ENCODE measurements at places on chromosomes 2 and 18. TPM values are rescaled to one million over a fixed set of nuclear protein-coding genes. Genes with fewer than 3 reads are reported as not detected.

Gene NDC80
- 21.2 TPM for total RNA-seq

GRCh38 chr2:85091838-85092237 lies 41.4 kb upstream of the TCF7L1 start:
- DNase-seq, result no peak

- no peak for DNase-seq
Observed at GRCh38 chr18:51651761-51652160, 454.3 kb upstream of the MEX3C start.

- DNase-seq, result no peak
Observed at GRCh38 chr2:29706171-29706720, 215.1 kb downstream of the ALK start.

GRCh38 chr2:104412384-104412783 lies 441.5 kb upstream of the POU3F3 start:
- DNase-seq, result no peak

DNA sequence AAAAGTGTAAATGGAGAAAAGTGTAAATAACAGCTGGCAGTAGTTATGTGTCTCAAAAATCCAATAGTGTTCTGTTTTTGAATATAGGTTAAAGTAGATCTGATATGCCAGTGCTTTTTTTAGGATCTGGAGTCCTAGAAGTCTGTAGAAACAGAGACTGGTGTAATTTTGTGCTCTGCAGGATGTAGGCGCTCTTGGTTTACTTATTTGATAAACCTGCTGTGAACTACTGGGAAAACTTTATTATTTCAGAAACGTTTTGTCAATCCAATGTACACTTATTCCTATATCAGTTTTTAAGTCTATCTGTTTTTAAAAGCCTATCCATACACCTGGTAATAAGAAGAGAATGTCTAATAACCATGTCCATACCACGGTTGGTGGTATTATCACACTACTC lies 530.8 kb upstream of the ZNF804A start:
- no peak for DNase-seq

GRCh38 chr2:16650287-16651249 lies 15.1 kb downstream of the CYRIA start:
- no peak for DNase-seq

- no peak for DNase-seq
Observed at GRCh38 chr18:58674863-58675472, 3.7 kb downstream of the MALT1 start.

Gene NEU4
- total RNA-seq, result not detected

DNA sequence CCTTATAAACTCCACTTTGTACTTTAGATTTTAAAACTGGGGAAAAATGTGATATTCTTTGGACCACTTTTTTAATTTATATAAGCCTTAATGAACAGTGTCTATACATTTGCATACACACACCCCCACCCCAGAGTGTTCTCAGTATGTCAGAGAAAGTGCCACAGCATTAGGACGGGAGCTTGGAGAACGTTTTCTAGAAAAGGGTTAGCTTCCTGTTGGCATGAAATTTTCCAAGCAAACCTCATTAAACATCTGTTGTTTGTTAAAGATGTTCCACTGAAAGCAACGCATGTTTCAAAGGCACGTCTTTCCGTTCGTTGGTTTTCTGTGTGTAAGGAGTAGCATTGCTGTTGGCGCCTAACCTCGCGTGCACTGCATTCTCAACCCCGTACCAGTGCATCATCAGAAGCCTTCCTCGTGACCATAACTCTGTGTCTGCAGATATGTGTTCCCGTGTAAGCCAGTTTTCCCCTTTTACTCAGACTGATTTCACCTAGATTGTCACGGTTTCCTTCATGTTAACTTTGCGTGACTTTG lies 228.5 kb downstream of the ALPK2 start:
- DNase-seq, result no peak

DNA sequence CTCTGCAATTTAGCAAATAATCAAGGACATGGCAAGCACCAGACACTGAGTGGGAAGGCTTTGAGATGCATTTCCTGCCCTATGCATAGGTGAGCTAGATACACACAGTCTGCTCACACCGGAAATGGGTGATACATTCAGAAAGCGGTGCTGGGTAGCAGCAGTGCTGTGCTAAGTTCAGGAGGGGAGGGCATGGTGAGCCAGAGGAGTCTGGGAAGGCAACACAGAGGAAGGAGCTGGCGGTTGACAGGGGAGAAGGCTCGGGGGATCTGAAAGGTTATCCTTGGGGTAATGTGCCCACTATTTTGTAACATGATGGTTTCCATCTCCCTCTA lies 57.4 kb upstream of the EPAS1 start:
- no peak for DNase-seq

DNA sequence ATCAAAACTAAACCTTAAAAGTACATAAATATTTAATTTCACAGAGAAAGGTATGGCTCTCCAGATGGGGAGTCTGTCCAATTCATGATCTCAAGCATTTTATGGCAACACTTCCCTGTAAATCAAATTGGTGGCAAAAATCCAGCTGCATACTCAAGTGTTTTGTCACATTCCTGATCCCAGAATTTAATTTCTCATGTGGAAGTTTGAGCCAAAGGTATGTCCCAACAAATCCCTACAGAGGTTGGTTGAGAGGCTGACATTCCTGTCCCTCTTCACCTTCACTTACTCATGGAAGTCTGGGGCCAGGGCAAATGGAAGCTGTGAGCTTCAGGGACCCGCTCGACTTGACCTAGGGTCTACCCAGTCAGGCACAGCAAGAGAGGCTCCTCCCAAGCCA lies 17.7 kb downstream of the KLF7 start:
- DNase-seq, result no peak

DNA sequence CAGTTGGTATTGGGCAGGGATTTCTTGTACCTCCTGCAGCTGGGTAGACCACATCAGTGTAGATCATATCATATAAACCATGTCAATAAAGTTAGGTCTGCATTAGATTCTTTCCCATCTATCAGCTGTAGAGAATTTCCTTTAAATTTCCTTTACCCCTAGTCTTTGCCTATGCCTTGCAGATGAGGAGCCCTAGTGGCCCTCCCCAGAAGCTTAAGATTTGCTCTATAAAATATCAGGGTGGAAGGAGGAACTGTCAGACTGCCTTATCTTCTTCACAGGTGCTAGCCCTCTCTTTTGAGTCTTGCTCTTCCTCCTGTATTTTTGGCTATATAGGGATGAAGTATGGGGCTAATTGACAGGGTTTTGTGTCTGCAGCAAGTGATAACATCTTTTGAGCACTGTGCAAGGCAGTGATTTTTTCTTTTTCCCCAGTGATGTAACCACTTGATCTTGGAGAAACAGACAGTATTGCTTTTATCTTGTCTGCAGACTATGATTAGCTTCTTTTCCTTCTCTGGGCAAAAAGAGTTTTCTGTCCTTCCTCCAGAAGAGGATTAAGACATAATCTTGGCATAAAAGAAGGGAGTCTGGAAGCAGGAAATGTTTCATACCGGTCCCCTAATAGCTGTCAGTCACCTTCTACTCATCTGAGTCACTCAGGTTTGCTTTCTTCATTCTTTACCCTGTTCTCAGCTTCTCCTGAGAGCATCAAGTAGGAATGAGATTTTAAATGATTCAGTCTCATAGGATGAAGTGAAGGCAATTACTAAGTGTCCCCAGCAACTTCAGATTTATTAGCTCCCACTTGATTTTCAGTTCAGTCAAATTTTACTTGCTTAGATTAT lies 286.4 kb downstream of the CDH19 start:
- DNase-seq, result no peak

DNA sequence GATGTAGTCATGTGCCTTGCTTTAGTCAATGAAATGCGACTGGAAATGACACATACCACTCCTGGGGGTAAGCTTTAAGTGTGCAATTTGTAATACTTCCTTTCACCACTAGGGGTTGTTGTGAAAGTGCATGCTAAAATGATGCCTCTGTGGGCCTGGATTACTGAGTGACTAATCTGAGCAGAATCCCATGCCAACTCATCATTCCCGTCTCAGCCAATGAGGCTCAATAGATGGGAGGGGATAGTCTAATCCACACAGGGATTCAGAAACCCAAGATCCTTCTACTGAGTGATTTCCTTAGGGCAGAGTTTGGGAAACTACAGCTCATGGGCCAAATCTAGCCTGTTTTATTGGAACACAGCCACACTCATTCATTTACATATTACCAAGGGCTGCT lies 54.0 kb downstream of the HRH4 start:
- no peak for DNase-seq

GRCh38 chr2:6355886-6356761 lies 509.6 kb downstream of the CMPK2 start:
- DNase-seq, result no peak

- no peak for DNase-seq
Observed at GRCh38 chr2:42090216-42090615, 42.4 kb downstream of the PKDCC start.

Gene SERPINB11
- total RNA-seq, result not detected

Gene PTPN18
- total RNA-seq, result 65.6 TPM

Gene ARPC2
- 157 TPM for total RNA-seq

- DNase-seq, result no peak
Observed at GRCh38 chr2:74944987-74945787, 13.3 kb upstream of the POLE4 start.

DNA sequence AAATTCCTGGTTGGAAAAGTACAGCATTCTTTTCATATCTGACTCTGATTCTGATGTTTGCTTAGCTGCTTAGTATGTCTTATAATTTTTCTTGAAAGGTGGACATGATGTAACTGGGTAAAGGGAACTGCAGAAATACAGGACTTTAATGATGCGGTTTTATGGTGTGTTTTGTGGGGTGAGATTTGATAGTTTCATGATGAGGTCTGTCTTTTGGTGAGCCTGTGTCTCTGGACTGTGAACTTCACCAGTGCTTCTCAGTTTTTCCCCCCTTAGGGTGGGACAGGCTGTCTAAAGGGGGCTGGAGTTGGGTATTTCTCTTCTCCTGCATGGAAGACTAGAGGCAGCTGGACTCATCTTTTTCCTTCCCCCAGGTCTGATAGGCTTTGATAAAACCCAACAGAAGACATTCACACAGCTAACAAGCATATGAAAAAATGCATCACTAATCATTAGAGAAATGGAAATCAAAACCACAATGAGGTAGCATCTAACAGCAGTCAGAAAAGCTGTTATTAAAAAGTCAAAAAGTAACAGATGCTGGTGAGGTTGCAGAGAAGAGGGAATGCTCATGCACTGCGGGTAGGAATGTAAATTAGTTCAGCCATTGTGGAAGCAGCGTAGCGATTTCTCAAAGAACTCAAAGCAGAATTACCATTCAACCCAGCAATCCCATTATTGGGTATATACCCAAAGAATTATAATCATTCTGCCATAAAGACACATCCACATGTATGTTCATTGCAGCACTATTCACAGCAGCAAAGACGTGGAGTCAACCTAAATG lies 77.6 kb downstream of the EPC2 start:
- DNase-seq, result no peak

Gene DNAJC5G
- total RNA-seq, result not detected

DNA sequence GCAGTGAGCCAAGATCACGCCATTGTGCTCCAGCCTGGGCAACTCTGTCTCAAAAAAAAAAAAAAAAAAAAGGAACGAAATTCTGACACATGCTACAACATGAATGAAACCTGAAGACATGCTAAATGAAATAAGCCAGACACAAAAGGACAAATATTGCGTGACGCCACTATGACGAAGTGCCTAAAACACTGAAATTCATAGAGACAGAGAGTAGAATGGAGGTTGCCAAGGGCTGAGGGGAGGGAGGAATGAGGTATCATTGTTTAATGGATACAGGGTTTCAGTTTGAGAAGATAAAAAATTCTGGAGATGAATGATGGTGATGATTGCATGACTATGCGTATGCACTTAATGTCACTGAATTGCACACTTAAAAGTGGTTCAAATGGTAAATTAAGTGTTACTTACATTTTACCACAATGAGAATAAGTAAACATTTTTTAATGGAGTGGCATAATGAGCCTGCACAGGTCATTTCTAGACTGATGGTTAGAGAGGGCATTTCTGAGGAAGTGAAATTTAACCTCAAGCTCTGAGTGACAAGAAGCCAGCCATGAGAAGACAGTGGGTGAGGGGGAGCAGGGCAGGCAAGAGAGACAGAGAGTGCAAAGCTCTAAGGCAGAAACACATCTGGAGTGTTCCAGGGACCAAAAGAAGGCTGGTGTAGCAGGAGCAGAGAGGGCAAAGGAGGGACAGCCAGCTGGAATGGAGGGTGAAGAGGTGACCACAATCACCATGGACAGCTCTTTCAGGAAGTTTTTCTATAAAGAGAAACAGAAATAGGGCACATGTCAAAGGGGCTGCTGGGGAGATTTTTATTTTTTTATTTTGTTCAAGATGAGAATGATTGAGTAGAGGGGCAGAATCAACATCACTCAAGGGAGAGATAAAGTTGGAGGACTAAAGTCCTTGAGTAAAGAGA lies 20.6 kb upstream of the EXOC6B start:
- no peak for DNase-seq

GRCh38 chr2:28528206-28528605 lies 32.3 kb downstream of the PLB1 start:
- DNase-seq, result no peak

GRCh38 chr18:4444306-4444705 lies 10.8 kb downstream of the DLGAP1 start:
- no peak for DNase-seq

GRCh38 chr2:235127931-235128330 lies 176.1 kb downstream of the SH3BP4 start:
- no peak for DNase-seq

DNA sequence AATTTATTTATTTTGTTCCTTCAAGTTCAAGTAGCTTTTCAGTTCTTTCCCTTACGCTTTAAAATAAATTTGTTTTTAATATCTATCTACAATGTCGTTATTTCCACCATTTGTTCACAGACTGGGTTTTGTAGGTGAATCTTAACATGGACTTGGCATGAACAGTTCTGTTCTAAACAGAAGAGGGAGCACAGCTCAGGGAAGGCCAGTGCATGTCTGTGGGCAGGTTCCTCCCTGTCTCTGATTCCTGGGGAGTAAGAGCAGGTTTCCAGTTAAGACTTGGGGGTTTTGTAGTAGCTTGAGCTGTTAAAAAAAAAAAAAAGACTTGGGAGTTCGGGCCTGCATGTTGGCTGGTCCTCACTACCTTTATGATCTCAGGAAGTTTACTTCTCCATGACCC lies 11.1 kb downstream of the TTL start:
- no peak for DNase-seq

DNA sequence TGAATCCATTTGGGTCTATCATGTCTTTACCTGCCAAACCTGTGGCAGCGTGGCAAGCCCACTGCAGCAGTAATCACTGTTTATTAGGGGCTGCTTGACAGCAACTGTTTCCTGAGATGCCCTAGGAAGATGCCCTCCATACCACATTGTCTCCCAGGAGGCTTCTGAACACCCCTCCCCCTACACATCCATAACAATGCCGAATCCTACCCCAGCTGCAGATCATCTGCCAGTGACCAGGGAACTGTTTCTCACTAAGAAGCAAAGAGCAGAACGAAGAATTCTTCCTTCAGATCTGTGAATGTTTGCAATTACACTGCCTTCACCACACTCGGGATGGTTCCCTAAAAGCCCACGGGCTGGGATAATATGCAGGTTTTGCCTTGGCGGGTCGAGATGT lies 127.8 kb downstream of the VIT start:
- DNase-seq, result no peak

GRCh38 chr18:79680100-79680879 lies 687 bp downstream of the CTDP1 start:
- DNase-seq, result no peak

GRCh38 chr2:45755585-45756335 lies 104.3 kb downstream of the PRKCE start:
- no peak for DNase-seq

Gene STON1
- 55.6 TPM for total RNA-seq

- DNase-seq, result no peak
Observed at GRCh38 chr2:10412380-10412779, 35.7 kb downstream of the ODC1 start.
